ENCODE measurements at places on chromosomes 2 and 18.
A peak's percentile ranks its signal among the peaks of the same experiment; 100 is the strongest.

DNA sequence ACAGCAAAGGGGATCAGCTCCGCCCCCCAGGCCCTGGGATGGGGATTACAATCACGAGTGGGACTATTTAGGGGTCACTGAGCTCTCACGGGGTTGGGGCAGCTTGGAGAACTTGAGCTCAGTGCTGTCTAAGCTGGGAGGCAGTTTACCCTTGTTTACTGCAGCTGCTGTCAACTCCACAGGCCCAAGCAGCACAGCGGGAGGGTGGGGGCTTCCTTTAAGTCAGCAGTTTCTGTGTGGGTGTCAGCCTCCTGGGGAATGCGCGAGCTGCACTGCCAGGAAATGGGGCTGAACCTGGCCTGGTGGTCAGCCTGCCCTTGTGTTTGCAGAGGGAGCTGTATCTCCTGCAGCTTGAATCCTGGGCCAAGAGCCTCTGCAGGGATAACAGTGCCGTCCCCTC lies 29.8 kb downstream of the TOGARAM2 start:
- DNase-seq = peak; percentile 83

- no peak for DNase-seq
Observed at GRCh38 chr18:49491534-49491856, 4.5 kb upstream of the C18orf32 start.

- no peak for DNase-seq
Observed at GRCh38 chr18:29271501-29271900, 1094.6 kb upstream of the CDH2 start.

DNA sequence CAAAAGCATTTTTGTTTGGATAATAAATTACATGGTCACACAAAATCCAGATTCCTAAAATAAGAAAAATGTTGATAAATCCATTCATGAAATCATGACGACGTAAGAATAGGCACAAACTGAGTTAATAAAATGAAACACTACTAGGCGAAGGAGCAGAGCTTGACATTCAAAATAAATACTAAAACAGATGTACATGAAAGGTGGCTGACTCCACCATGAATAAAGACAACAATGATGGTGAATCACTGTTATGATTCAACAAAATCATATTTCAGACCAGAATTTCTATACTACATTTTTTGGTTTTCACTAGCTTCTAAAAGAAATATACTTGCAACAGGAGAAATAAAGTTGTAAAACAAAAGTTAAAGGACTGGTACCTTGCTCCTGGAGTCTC lies 122.0 kb upstream of the RNU4ATAC start:
- DNase-seq = no peak

GRCh38 chr2:48733067-48733503 lies 22.4 kb downstream of the LHCGR start:
- DNase-seq = no peak

GRCh38 chr2:84924173-84925106 lies 19.0 kb downstream of the TMSB10 start:
- no peak for DNase-seq

DNA sequence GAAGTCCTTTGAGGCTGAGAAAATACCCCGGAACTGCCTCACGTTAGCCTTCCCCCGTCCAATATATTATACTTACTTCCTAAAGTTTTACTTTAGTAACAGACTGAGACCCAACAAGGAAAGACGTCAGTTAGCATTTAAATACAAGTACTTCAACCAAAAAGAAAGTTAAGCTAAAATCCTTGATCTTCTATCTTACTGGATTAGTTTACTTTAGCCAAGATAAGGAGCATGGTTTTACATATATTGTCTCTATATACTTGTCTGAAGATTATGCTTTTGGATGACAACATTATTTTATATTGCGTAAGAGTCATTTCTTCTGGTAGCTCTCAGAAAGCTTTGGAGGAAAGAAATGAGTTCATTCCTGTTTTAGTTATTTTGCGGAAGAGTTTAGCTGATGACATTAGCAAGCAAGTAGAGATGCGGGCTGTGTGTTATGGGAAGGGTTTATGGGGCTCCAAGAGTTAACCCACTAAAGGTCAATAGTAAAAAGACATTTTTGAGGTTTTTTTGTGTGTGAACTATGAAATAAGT lies 532.9 kb downstream of the ZNF516 start:
- no peak for DNase-seq
